ENCODE measurements at places on chromosomes 3 and 15.
A peak's percentile ranks its signal among the peaks of the same experiment; 100 is the strongest.

DNA sequence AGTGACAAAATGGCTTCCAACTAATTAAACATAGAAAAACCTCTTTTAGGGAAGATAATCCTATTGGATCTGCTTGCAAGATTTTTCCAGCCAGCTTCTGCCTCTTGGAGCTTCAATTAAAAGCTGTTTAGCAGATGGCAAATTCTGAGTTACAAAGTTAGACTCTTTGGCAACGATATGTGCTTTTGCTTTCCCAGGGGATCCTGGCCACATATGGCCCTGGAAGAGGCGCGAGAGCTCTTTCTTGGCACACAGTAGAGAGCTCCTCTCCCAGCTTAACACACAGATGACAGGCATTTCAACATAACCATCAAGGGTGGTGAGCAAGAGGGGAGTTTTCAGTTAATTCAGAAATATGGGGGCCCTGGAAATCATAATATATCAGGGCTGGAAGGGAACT, 41.6 kb upstream of the GALNT15 start:
- DNase-seq: no peak

GRCh38 chr3:11606090-11606784, 37.5 kb downstream of the VGLL4 start:
- no peak for DNase-seq

DNA sequence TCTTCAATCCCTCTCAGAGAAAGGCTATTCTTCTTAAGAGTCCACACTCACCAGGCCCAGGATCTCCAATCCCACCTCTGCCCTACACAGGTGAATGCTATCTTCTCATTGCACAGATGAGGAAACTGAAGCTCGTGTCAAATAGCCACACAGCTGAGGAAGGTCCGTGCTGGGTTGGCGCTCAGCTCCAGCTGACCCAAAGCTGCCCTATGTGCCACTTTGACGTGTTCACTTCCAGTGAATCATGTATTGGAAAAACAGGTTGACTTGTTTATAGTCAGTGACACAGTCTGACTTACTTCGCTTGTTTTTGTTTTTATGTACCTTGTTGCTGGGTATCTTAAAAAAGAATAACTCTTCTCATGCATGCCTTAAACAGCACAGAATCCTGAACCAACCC, 32.4 kb upstream of the ALDH1A3 start:
- DNase-seq: no peak

DNA sequence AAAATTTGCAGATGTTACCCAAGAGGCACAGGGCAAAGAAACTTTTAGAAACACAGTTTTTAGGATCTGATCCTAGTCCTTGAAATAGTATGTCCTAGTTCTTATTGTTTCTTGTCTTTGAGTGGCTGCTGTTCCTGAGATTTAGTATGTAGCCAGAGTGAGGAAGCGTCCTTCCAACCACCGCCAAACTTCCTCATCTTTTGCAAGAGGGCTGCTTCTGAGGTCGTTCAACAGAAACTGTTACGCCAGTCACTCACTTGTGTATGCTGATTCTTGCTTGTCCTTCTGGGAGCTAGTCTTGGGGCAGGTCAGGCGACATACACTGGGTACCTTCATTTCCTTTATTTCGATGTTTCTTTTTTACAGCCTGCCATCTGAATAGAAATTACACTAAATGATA, 577.3 kb upstream of the ZNF717 start:
- DNase-seq: no peak

GRCh38 chr3:126344380-126345041, 12.7 kb downstream of the KLF15 start:
- DNase-seq: no peak

DNA sequence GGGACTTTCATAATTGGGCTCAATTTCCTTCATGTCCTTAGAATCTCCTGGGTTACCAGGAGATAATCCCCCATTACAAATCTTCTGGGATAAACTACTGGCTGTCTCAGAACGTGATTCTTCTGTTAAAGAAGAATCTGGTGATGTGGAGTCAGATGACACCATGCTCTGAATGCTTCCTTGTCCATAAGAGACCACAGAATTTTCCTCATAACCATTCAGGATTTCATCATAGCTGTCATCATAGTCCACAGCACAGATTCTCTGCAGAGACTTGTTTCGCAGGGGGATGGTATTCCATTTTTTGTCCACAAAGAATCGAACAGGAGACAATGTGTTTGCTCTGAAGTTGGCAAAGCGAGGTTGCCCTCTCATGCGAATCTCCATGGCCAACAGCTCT, 109.8 kb upstream of the TSPAN3 start:
- DNase-seq: no peak

- no peak for DNase-seq
These were observed 38.7 kb downstream of the RAB27A start for GRCh38 chr15:55250941-55251340.

DNA sequence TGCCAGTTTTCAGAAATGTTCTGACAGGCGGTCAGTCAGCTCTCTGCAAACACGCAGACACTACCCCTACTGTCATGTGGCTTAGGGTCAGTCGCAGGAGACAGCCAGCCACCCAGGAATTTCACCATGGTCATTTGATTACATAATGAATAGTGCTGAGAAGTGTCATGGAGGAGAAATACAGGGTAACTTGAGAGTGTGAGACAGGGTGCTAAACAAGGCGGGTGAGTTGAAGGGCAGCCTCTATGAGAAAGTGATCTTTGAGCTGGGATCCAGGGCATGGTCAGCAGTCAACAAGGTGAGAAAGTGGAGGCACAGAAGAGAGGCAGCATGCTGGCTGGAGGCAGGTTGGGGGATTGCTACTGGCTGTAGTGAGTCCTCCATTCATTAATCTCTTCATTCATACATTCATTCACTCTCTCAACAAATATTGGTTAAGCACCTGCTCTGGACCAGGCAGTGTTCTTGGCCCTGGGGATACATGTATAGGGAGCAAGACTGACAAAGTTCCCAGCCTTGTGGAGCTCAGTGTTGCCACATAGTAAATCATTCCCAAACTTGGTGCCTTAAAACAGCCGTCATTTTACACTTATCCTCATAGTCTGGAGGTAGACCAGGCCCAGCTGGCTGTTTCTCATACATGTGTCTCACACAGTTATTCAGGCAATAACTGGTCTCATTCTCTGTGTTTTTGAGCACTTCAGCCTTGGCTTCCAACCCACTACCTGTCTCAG, 14.8 kb downstream of the PXYLP1 start:
- no peak for DNase-seq

- DNase-seq: peak; percentile 12
These were observed 269.5 kb downstream of the SUCLG2 start for GRCh38 chr3:67384760-67385397.

- peak; percentile 74 for DNase-seq
These were observed 105.3 kb downstream of the CD47 start for GRCh38 chr3:107985496-107985895.

GRCh38 chr3:58041826-58042324, 33.7 kb downstream of the FLNB start:
- no peak for DNase-seq

DNA sequence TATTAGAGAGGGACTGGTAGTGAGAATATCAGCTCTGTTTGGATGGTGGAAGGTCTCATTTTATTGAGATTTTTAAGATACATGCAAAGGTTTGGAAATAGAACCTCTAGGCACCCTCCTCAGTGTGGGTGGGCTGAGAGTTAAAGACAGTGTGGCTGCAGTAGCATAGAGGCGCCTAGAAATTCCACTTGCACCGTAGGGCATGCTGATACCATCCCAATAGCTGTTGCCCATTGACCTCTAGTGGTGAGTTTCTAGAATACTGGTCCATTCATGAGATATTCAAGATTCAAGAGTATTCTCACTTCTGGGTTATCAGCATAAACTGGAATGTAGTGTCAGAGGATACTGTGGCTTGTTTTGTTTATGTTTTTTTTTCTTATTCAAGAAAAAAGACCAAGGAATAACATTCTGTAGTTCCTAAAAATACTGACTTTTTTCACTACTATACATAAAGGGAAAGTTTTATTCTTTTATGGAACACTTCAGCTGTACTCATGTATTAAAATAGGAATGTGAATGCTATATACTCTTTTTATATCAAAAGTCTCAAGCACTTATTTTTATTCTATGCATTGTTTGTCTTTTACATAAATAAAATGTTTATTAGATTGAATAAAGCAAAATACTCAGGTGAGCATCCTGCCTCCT, 87.2 kb downstream of the TGFBR2 start:
- peak; percentile 38 for DNase-seq

- DNase-seq: no peak
These were observed 40.2 kb upstream of the DLG1 start for GRCh38 chr3:197338586-197338985.

DNA sequence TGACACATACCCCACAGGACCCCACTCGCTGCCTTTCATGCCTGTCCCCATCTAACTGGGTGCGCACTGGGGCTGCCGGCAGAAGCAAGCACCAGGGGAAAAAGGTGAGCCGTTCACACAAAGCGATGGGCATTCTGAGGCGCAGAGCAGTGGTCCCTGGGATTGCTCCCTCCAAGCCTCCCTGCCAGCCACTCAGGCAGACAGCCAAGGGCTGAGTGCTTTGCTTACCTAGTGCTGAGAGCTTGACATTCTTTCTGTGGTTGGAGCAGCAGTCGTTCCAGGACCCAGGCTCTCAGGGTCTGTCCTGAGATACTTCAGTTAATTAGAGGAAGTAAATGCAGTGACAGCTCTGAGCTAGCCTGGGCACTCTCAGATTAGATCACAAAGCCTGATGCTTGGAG, 5.7 kb downstream of the ESYT3 start:
- DNase-seq: no peak

DNA sequence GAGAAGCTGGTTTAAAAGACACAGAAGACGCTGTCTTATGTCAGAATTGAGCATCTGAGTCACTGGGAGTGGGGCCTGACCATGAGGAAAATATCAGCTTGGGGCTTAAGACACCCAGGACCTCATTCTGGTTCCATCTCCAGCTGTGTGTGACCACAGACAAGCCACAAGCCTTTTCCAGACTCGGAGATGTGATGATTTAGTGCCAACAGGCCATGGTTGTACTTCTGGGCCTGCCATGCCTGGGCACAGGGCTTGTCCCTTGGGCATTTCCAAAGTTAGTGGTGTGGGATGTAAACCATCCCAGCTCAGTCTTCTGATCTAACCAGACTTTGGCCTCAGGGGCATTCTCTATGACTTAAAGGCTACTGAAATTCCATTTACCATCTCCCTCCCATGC, 269.8 kb downstream of the RYR3 start:
- no peak for DNase-seq

DNA sequence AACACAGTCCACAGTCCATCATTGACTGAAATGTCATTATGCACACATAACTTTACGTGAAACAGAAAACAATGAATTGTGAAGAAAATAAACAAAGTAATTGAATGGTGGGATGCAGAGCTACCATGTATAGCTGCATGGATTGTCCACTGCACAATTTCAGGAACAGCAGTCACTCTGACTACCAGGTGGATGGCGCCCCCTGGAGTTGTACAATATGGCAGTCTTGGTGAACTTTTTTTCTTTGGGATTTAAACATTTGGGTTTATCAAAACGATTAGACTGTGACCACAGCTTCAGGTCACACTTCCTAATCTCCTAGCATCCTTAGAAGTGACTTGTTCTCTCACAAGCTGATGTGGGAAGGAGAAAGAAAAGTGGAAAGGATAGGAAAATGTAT, 48.9 kb upstream of the TCF12 start:
- DNase-seq: no peak

- no peak for DNase-seq
These were observed 75.5 kb downstream of the SCN10A start for GRCh38 chr3:38740537-38740936.

DNA sequence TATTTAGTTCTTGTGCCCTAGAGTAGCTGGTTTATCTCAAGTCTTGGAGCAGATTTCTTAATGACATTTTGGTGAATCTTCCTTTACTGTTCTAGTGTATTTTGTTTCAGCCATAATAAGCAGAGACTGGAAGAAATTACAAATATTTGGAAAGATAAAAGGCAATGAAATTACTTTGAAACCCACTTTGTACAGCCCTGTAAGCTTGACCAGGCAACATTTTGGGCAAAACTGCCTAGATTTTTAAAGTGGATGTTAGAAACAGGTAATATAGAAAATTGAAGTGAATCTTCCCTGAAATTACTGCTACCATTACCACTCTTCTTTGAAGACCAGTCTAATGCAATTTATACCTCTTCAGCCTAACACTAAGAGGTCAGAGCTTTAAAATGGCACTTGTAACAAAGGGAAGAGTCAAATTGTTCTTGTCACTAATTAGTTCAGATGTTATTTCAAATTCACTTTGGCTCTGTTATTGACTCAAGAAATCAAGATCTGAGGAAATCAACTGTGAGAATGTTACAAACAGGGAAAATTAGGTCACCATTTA, 589.4 kb downstream of the NLGN1 start:
- DNase-seq: no peak

- DNase-seq: no peak
These were observed 210.6 kb downstream of the ATP8B4 start for GRCh38 chr15:49908236-49908932.

DNA sequence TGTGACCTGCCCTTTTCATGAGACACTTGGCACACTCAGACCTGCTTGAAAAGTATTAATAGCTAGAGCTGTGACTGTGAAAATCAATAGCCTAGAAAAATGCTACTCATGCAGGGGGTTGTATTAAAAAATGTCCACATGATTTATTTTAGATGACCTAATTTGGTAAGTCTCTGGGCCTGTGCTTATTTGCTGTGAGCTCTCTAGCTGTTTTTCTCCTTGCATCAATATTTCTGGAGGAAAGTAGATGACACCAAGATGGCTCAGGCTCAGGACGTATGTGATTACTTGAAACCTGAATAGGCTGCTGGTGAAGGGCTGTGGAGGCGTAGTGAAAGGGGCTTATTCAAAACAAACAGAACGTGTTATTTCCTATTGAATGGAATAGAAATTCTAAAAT, 29.5 kb downstream of the KCNAB1 start:
- DNase-seq: no peak

- no peak for DNase-seq
These were observed 71.9 kb downstream of the CSNK1G1 start for GRCh38 chr15:64284042-64284441.

DNA sequence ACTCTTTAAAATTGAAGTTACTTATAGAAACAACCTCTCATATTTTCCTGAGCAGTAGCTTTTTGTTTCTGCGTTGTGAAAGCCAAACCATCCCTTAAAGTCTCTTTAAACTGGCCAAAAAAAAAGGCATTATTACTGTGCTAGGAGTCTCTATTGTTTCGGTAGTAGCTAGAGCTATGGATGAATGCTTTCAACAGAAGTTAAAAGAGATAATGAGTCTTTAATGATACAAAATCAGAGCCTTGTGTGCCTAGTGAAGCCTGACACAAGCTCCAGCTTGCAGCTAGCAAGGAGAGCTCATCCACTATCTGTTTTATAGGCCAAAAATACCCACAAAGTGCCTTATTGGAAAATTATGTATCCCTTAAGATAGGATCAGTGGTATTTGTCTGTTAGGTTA, 360.4 kb upstream of the CDIN1 start:
- no peak for DNase-seq

- DNase-seq: no peak
These were observed 566 bp downstream of the HMCES start for GRCh38 chr3:129278966-129279906.

DNA sequence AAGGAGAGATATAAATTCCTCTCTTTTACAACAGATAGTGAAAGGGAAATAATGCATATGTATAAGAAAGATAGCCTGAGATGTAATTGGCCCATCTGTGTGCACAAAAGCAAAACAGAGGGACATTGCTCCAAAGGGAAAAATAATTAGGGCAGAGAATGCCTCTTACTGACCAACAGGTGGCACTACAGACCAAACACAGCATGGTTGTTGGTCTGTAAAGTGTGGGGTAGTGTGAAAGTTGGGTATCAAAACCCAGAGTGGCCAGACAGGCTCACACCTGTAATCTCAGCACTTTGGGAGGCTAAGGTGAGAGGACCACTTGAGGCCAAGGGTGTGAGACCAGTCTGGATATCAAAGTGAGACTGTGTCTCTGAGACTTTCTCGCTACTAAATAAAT, 4.5 kb upstream of the TLNRD1 start:
- no peak for DNase-seq
